ENCODE measurements at places on chromosomes 4 and X.

DNA sequence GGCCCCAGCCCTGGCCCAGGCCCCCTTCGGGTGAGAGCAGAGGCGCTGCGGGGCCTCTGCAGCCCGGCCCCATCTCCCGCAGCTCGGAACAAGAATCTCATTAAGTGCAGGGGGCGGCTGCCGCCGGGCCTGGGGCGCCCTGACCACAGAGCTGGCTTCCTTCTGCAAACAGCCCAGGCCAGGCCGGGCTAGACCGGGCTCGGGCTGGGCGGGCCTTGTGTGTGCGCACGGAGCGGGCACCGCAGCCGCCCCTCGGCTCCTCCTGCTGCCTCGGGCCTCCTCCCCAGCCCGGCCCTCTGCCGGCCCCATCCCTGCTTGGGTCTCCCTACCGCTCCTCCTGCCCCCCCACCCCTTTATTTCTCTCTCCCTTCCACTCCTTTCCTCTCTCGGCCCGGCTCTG lies 83.3 kb downstream of the EFNB1 start:
- no peak for DNase-seq

DNA sequence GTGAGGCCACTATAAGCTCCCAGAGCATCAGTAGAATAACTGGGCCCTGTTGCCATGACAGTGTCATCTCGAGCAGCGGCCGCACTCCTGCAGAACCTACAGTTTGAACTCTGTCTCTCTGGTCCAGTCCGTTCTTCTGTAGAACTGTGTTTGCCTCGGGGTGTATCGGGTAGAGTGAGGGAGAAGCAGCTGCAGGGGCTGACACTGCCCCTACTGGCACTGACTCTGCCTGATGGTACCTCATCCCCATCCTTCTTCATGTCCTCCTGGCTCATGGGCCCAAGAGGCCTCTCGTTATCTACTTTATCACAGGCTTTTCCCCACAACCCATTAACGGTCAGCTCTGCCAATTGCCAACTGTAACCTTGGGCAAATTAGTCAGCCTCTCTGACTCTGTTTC lies 96.5 kb downstream of the NPNT start:
- DNase-seq: no peak

- DNase-seq: no peak
These were observed 288.0 kb downstream of the SH2D1A start for GRCh38 chrX:124634363-124634762.

GRCh38 chrX:3244955-3245354 lies 101.5 kb downstream of the MXRA5 start:
- DNase-seq: no peak

GRCh38 chr4:148510211-148510610 lies 68.0 kb upstream of the NR3C2 start:
- DNase-seq: peak; percentile 2

DNA sequence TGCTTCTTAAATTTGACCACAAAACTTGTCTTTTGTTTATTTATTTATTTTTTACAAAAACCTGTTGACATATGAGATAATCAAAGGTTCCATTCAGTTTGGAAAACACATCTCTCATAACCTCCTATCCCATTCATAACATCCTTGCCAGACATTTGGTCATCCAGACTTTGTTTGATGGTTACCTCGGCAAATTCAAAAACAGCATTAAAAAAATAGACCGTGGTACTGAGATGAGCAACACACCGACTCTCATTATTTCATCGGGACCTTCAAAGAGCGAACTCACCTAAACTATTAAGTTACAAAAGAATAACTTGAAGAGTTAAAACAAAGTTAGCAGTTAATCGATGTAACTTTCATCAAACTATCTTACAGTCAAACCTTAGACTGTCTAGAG lies 85.8 kb upstream of the RPS6KA3 start:
- peak; percentile 60 for DNase-seq

DNA sequence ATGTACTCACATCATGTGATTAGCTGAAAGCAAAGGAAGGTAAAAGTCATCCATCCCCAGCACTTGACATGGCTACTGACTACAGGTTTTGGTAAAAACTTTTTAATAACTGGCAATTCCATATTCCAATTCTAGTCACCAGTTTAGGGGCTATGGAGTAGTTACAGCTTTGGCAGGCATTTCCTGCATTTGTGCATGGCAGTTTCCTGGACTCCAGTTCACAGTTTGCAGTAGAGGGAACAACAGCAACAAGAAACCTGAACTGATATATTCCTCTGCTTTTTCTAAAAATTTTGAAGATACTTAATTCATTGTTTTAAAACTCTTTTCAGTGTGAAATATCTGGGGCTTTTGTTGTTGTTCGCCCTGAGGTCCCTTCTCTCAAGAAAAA lies 184.3 kb downstream of the PPP3CA start:
- DNase-seq: no peak

DNA sequence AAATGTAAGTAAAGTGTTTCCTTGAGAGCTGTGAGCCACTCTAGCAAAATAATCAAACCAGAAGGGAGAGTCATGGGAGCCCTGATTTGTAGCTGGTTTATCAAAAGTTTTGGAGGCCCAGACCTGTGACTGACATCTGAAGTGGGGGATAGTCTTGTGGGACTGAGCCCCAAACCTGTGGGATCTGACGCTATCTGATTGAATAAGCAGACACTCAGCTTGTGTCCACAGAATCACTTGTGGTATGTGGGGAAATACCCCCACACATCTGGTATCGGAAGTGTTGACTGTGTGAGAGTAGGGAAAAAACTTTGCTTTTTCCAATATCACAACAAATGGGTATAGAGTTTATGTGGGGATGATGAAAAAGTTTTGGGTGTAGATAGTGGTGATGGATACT lies 35.4 kb downstream of the FUNDC1 start:
- DNase-seq: peak; percentile 45

DNA sequence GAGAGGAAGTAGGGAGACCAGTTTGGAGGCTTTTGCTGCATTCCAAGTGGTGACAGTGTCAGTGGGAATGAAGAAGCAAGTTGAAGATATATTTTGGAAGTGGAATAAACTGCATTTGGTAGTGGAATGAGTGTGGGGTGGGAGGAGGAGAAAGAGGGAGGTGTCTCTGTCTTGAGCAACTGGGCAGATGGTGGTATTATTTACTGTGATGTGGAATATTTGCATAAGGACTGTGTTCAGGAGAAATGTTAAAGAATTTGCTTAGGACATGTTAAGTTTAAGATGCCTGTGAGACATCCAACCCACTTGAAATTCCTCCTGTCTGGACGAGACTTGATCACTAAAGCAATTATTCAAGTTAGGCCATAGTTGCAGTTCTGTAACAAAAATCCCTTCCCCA lies 448.9 kb upstream of the AMOT start:
- DNase-seq: no peak
